Heart left ventricle (tissue), 16 donors: ENCODE measurements at places on chromosomes 2 and 18.

DNA sequence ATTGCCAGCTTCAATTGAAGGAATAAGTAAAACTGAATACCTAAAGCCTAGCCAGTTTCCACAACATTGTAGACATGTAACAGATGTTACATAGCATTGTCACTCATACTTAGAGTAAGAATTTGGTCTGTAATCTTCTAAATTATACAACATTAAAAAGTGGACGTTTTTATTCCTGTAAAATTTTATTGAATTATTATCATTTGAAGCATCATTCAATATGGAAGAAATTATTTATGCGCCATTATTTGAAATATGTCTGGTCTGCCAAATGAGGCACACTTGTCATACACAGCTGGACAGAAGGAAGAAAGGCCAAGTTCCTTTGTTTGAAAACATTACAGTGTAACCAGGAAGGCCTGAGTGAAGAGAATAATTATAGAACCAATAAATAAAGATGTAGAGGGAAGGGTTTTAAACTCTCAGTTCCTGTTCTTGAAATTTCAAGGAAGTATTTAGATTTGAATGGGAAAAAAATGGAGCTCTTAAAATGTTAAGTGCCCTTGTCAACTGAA is 575.5 kb downstream of the LRRTM4 start:
- no peak for DNase-seq

- DNase-seq = no peak
Observed at GRCh38 chr18:35525795-35526494, 28.2 kb upstream of the INO80C start.

DNA sequence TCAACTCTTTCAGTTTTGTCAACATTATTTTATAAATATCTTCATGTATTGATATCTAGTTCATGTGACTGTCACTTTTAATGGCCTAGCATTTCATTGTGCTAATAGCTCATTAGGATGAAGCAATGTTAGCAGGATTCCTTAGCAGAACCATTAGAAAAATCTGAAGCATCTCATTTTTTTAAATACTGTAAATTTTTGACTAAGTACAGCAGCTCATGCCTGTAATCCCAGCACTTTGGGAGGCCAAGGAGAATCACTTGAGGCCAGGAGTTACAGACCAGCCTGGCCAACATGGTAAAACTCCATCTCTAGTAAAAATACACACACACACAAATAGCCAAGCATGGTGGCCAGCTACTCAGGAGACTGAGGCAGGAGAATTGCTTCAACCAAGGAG is 15.6 kb upstream of the ANTXR1 start:
- DNase-seq = no peak

- DNase-seq = no peak
Observed at GRCh38 chr2:19102696-19103423, 255.6 kb downstream of the OSR1 start.

DNA sequence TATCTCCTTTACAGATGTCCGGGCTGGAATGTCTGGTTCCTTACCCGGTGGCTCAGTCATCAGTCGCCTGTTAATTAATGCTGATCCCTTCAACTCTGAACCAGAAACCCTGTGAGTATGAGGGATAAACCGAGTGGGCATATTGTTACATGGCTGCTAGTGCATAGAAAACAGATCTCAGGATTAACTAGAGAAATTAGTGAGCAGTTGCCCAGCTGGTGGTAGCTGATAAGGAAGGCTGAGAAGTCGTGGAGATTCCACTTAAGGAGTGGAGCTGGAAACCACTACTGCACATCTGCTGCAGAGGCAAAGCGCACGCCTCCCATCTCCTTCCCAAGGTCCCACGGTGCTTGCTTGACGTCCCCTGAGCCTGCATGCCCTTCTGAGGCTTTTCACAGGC is 97.7 kb downstream of the DGKD start:
- DNase-seq = no peak

GRCh38 chr2:217732992-217733391 is 269.8 kb downstream of the TNS1 start:
- DNase-seq = no peak

- DNase-seq = peak; percentile 48
Observed at GRCh38 chr2:181715033-181715630, 34.8 kb upstream of the NEUROD1 start.

- no peak for DNase-seq
Observed at GRCh38 chr18:33114749-33115148, 325.8 kb downstream of the CCDC178 start.

DNA sequence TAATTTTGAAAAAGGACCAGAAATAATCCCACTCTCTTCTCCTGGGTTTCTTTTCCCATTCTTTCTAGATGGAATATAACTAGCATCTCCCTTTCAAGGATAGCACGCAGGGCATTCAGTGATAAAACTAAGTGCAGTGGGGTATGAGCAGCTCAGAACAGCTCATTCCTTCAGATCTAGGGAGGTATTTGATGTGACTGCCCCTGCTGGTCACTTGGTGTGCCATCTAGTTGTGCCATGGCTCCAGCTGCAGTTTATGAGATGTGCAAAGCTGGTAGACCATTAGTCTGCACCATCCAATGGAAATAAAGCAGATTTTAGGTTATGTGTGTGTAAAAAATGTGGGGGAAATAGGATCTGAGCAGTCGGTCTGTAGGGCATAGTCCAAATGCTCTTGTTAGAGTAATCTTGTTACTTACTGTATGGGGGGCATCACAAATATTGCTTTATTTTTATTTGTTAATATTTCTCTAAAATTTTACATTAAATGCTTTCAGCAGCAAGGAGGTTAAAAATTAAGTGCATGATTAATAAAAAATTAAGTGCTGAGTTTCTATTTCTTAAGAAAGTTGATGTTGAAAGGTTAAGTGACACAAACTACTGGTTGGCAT is 38.9 kb downstream of the CTAGE1 start:
- DNase-seq = peak; percentile 39

GRCh38 chr2:157466764-157467163 is 22.9 kb upstream of the CYTIP start:
- DNase-seq = no peak

DNA sequence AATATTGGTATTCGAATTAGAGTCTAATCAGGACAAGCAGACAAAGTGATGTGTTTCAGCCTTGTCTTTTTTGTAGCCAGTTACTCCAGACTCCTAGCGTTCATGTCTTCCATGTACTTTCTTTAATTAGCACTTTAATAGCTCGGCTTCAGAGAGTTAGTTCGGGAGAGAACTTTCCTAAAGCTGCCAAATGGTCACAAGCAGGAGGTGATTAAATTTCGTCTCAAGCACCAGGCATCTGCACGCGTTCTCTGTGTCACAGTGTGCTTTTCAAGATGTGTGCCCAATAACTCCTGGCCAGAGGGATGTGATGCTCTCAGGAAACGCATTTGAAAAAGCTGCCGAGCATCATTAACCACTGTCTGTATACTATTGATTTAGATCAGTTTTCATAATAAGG is 790.8 kb downstream of the SOCS6 start:
- no peak for DNase-seq

GRCh38 chr2:238684362-238685326 is 163.2 kb upstream of the TWIST2 start:
- no peak for DNase-seq

DNA sequence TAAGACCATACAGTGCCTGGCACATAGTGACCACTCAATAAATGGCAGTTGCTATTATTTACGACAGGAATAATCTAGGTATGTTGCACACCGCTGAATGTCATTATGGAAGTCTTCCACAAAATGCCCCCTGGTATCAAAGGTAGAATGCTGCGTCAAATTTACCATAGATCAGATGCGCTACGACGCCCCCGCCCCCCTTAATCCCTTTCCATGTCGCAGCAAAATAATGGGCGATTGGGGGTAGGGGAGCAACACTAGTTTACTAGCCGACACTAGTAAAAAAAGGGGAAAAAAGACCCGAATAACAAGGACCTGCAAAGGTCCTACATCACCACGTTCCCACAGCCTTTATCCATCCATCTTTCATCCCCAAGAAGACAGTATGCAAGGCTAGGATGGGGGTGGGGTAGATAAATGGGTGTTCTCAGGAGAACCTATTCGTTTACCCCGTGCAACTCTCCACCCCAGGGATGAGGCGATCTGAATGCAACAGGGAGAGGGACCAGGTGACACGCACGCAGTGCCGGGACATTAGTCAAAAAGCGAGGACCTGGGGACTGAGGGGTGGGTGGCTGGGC is 455 bp downstream of the PREPL start:
- no peak for DNase-seq
